ENCODE measurements at places on chromosomes 3 and 15.

GRCh38 chr15:48222627-48223026 lies 16.5 kb downstream of the SLC12A1 start:
- DNase-seq = no peak

DNA sequence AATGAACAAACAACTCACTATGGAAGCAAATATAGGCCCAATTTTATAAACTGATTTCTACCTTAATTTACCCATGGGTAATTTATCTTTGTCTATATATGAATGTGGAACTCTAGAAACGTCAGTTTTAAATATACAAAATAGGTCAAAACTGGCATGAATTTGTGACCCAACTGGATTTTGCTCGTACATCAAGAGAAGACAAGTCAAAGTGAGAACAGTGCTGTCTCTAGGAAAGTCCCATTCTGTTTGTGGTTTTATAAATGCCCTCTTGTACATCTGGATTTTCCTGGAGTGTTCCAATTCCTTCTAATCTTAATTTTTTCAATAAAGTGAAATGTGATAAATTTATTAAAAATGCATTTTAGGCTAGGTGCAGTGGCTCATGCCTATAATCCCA lies 50.2 kb upstream of the ABHD10 start:
- DNase-seq = no peak

- no peak for DNase-seq
Measured at GRCh38 chr15:97972366-97972765, 11.9 kb downstream of the ARRDC4 start.

DNA sequence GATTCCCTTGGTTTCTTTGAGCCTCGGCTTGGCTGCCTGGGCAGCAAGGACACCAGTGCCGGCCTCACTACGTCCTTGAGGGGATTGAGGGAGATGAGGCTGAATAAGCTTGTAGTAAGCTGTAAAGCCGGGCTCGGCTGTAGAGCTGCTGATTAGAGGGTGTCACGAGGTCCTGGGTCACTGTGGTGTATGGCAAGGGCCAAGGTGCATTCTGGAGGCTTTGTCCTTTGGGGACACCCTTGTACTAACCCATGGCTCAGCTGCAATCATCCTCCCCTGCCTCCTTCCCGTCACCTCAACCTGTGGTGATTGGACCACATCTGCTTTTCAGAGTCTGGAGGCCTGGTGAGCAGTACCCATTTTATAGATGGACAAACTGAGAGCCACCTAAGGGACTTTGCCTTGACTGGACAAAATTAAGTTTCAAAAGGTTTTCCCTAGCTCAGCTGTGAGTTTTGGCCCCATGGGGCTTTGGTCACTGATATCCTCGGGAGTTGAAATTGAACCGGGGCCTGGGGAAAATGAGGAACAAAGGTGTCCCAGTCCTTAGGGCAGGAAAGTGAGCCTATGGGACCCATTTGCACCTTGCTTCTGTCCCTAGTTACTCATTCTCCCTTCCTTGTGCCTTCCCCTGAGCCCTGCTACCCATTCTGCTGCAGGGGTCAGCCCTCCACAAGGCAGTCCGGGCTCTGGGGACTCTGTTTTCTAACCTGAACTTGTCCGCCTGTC lies 2.4 kb downstream of the SLC6A6 start:
- DNase-seq = no peak

GRCh38 chr3:69251078-69251805 lies 128.8 kb upstream of the LMOD3 start:
- DNase-seq = no peak

DNA sequence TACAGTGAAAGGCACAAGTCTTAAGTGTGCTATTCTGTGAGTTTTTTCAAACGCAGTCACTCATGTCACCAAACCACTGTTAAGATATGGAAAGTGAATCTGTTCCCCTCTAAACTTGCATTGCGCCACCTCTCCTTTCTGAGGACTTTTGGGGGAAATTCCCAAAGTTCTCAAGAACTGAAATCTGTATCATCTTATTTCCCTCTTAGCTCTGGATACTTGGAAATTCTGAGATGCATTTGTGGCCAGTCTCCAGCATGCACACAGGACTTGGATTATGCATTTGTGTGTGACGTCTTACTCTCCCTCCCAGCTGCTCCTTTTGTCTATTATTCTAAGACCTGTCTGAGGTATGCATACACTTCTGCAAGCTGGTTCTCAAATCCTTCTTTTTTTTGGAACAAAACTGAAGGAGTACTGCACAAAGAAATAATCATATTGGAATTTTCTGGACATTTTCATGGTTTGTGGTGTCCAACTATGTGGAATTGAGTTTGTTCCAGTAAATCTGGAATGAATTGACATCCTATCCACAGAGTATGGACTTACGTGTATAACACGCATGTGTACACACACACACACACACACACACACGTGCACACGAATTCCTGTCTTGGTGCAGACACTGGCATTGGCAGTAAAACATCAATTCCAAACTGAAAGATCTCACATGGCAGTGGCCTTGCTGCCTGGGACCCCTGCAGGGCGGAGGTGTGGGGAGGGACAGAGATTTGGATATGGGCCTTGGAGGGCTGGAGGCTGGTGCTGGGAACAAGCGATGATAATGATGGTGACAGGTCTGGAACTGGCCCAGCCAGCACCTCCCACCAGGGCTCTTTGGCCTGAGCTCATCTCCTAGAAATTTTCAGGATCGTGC lies 8.2 kb upstream of the LCTL start:
- no peak for DNase-seq

- no peak for DNase-seq
Measured at GRCh38 chr3:172159376-172159775, 120.0 kb downstream of the FNDC3B start.

GRCh38 chr3:69772152-69772867 lies 33.0 kb downstream of the MITF start:
- no peak for DNase-seq

GRCh38 chr3:58025837-58026569 lies 17.8 kb downstream of the FLNB start:
- no peak for DNase-seq

DNA sequence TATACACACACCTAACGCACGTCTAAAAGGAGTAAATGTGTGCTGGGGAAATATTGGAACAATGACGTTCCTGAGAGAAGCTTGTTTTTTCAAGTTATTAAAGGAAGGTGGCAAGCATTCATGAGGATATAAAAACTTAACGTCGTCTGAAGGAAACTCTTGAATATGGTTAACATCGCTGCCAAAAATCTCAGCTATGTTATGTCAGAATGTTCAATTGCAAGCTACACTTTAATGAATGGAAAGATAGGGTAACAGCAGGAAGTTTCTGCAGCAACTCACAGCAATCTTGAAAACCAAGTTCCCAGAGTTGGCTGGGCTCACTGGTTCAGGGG lies 54.3 kb upstream of the MEF2A start:
- DNase-seq = no peak

DNA sequence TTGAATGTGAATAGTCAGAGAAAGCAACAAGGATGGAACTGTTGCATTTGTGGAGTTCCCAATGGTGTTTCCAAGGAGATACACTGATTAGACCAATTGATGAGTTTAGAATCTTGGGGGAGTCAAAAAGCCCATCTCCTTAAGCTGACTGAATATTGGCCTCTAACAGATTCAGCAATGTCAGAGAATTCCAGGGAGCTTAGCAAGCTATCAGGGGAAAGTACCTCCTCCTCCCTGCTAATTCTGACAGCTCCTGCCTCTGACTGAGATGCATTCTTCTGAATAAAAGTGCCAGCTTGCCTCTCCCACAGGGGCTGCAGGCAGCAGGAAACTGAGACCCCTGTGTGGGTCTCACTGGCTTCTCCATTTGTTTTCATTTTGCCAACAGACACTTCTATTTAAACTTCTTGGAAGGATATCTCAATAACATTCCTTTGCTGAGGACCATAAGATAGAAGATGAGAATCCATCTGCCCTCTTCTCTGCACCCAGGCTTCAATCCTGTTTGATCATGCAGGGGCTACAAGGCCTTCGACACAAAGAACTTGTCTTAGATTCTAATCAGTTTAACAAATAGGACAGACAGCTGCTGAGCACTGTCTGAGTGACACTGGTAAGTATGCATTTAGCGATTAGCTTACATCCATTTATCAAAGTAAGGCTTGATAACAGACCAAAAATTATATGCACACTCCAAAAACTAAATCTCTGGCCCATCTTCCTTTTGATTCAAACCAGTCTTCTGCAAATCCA lies 1080.8 kb downstream of the TUSC7 start:
- DNase-seq = no peak

DNA sequence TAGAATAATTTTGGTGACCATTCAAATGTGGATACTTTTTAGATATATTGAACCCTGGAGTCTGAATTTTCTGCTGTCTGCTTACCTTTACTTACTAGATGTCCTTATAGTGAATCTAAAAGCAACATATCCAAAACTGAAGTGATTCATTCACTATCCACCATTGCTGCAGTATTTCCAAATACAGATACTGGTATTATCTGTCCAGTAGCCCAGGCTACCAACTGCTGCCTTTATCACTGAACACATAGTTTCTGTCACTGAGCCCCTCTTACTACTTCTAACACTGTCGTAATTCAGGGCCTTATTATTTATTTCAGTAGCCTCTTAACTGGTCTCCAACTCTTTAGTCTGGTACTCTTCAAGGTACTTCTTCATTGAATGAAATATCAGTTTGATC lies 49.2 kb downstream of the SLMAP start:
- DNase-seq = no peak

- no peak for DNase-seq
Measured at GRCh38 chr3:54593653-54594052, 334.2 kb downstream of the LRTM1 start.

GRCh38 chr15:65476903-65477302 lies 40.6 kb downstream of the DPP8 start:
- no peak for DNase-seq

DNA sequence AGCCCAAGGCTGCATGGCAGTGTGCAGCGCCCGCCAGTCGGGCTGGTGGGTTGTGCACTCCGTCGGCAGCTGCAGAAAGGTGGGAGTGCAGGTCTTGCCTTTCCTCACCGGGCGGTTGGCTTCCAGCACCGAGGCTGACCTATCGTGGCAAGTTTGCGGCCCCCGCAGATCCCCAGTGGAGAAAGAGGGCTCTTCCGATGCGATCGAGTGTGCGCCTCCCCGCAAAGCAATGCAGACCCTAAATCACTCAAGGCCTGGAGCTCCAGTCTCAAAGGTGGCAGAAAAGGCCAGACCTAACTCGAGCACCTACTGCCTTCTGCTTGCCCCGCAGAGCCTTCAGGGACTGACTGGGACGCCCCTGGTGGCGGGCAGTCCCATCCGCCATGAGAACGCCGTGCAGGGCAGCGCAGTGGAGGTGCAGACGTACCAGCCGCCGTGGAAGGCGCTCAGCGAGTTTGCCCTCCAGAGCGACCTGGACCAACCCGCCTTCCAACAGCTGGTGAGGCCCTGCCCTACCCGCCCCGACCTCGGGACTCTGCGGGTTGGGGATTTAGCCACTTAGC lies 4.3 kb downstream of the ISL2 start:
- peak; percentile 26 for DNase-seq

GRCh38 chr3:64291956-64292355 lies 66.7 kb upstream of the PRICKLE2 start:
- DNase-seq = no peak

GRCh38 chr3:17772556-17772955 lies 30.1 kb upstream of the TBC1D5 start:
- no peak for DNase-seq

DNA sequence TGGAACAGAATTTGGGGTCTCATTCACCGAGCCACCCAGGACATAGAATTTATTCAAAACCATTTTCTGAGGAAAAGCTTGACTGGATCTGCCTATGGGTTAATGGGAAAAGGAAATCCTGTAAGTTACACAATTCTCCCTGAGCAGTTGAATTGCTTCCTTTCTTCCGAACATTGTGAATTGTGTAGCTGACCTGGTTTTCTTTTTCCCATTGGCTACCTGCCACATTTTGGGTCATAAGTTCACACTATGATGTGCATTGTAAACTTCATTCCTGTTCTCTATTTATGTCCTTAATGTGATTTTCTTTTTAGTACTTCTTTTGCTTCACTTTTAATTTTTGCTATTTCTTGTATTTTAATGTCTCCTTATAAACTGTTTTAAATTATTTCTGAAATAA lies 386.0 kb upstream of the LRRC3B start:
- no peak for DNase-seq

GRCh38 chr15:58701376-58701775 lies 48.1 kb downstream of the ADAM10 start:
- DNase-seq = no peak

GRCh38 chr3:185632996-185633395 lies 46.9 kb downstream of the SENP2 start:
- no peak for DNase-seq

Data from effector CD4-positive, alpha-beta T cell (primary cell).